ENCODE measurements at places on chromosomes 3 and 15.
A peak's percentile ranks its signal among the peaks of the same experiment; 100 is the strongest.

DNA sequence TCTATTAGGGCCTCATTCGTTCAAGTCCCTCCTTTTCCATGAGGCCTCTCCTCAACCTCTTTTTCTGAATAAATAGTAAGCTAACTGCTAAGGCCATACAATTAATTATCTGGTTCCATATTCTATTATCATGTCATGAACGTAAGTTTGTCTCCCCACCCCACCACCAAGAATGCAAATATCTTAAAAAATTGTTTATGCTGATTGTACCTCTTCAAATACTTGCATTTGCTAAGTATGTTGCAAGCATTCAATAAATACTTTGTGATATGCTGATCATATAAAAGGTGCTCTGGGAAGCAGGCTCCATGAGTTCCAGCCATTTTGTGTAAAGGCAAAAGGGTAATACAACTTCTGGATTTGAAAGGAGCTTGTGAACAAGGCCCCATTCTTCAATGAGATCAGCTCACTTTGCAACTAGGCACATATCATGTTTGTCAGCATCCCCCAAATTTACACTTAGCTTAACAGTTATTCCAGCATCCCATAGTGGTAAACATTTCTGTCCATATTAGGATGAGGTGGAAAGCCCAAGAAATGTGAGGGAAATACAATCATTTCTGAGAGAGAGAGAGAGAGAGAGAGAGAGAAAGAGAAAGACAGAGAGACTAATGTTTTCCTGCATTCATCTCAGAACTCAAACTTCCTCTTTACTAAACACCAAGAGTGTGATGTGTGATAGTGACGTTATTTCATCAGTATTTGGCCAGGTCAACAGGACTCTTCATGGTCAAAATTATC is 33.2 kb downstream of the SLC12A8 start:
- no peak for DNase-seq

- peak; percentile 94 for DNase-seq
Observed at GRCh38 chr3:195906865-195907683, 1.3 kb downstream of the TNK2 start.

- DNase-seq: no peak
Observed at GRCh38 chr15:75723171-75723846, 10.7 kb upstream of the CSPG4 start.

DNA sequence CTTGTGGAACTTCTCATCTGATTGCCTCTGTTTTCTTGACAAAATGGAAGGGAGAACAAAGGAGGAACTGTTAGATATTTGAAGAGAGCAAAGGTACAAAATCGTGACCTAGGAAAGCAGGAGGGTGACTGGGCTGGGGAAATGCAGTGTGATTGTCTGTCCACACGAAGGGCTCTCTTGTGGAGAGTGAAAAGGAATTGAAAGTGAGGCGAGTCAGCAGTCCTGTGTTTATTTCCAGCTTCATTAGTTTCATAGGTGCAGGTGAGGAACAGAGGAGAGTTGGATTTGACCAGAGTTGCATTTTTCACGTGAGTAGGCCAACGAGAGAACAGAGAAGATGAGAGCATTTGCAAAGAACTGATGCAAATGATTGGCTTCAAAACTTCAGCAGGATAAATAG is 336.4 kb upstream of the SATB1 start:
- no peak for DNase-seq

GRCh38 chr3:197222937-197223370 is 75.5 kb downstream of the DLG1 start:
- DNase-seq: no peak
